ENCODE measurements at places on chromosomes 7 and 10.

DNA sequence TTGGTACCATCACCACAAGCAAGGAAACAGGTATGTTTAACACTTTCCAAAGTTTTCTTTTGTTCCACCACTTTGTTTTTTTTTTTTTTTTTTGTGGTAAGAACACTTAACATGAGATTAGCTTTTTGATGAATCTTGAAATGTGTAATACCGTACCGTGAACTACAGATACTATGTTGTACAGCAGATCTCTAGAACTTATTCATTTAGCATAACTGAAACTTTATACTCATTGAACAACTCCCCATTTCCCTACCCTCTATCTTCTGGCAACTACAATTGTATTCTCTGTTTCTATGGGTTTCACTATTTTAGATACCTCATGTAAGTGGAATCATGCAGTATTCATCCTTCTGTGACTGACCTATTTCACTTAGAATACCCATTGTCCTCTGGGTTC is 162.7 kb upstream of the ITGB1 start:
- DNase-seq, result no peak

GRCh38 chr10:98169379-98169778 is 34.9 kb downstream of the R3HCC1L start:
- no peak for DNase-seq

GRCh38 chr7:158428131-158428836 is 159.3 kb downstream of the PTPRN2 start:
- no peak for DNase-seq

DNA sequence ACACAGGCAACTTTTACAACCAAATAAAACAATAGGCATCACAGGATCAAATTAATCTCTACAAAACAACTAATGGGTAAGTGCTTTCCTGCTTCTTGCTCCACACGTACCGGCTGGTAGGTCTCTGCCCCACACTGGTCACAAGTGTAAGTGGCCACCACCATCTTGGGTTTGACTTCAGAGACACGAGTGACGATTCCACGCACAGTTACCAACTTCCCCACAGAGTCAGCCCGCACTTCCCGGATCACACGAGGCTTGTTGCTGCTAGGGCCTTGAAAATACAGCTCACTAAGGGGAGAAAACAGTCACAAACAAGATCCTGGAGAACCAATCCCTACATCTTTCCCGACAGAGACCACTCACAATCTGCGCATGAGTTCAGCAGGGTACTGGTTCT is 2.3 kb downstream of the MCM7 start:
- no peak for DNase-seq

DNA sequence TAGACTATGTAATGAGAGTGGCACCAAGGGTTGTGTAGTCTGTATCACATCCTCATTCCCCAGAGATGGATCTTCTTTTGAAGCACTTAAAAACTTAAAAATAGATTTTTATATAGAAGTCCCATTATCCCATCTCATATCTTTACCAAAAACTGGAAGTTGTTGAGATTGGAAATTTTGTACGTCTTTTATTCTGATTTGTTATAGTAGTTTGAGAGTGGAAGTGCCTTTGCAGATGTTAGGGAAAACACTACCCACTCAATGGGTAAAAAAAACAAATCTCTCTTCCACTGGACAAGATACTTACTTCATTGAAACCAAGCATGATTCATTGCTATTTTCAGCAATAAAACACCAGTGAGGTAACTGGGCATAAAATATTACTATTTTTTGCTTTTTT is 184.4 kb downstream of the MACC1 start:
- DNase-seq, result no peak

Measured in keratinocyte (primary cell).